CD8-positive, alpha-beta memory T cell (primary cell): ENCODE measurements at places on chromosomes 2 and 18. TPM values are rescaled to one million over a fixed set of nuclear protein-coding genes. Genes with fewer than 3 reads are reported as not detected.

DNA sequence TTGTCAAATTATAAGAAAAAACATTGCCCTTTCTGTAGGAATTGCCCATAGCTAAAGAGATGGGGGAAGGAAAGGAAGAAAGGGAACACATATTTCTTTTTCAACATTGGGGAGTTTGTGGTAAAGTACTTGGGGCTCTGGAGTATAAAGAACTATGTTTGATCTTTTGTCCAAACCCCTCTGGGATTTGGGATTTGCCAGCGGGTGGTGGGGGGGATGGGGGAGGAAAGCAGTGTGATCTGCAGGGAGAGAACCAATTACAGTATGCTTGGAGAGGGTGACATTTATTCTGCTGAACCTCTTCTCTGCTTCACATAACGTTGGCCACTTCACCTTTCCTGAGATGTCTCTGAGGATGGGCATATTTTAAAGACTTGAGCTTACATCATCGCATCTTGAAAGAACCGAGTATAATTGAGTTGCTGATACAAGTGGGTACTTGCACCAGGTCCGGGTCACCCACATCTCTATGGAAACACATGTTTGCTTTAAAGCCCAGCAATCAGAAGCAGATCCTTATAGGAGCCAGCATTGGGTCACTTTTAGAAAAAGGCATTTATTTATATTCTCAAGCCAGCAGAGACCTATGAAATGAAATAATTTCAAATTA, 73.1 kb downstream of the SPATS2L start:
- H3K4me1 ChIP-seq: peaks cover 39% of the 10 kb centered on the region
- no peak overlapping the region for H3K27ac ChIP-seq
- H3K36me3 ChIP-seq: no peaks in the 10 kb centered on the region

The AGXT gene
- not detected for total RNA-seq

GRCh38 chr2:208492069-208492468, 85.5 kb downstream of the PTH2R start:
- no peak for DNase-seq
- no peaks in the 10 kb centered on the region for H3K4me1 ChIP-seq
- no peak overlapping the region for H3K27ac ChIP-seq
- H3K4me3 ChIP-seq: no peak overlapping the region
- H3K27me3 ChIP-seq: no peaks in the 10 kb centered on the region
- no peaks in the 10 kb centered on the region for H3K36me3 ChIP-seq

The GAD1 gene
- 0.55 TPM for total RNA-seq

The FLACC1 gene
- 1.8 TPM for total RNA-seq

- no peak overlapping the region for H3K4me3 ChIP-seq
- peaks cover 32% of the 10 kb centered on the region for H3K4me1 ChIP-seq
- no peak overlapping the region for H3K27ac ChIP-seq
- no peak for DNase-seq
- H3K36me3 ChIP-seq: no peaks in the 10 kb centered on the region
Measured at GRCh38 chr2:64119369-64119768, 24.9 kb downstream of the PELI1 start.

GRCh38 chr2:195486987-195487644, 169.9 kb upstream of the SLC39A10 start:
- no peak for DNase-seq
- H3K36me3 ChIP-seq: no peaks in the 10 kb centered on the region
- H3K27me3 ChIP-seq: no peaks in the 10 kb centered on the region
- H3K27ac ChIP-seq: no peak overlapping the region

DNA sequence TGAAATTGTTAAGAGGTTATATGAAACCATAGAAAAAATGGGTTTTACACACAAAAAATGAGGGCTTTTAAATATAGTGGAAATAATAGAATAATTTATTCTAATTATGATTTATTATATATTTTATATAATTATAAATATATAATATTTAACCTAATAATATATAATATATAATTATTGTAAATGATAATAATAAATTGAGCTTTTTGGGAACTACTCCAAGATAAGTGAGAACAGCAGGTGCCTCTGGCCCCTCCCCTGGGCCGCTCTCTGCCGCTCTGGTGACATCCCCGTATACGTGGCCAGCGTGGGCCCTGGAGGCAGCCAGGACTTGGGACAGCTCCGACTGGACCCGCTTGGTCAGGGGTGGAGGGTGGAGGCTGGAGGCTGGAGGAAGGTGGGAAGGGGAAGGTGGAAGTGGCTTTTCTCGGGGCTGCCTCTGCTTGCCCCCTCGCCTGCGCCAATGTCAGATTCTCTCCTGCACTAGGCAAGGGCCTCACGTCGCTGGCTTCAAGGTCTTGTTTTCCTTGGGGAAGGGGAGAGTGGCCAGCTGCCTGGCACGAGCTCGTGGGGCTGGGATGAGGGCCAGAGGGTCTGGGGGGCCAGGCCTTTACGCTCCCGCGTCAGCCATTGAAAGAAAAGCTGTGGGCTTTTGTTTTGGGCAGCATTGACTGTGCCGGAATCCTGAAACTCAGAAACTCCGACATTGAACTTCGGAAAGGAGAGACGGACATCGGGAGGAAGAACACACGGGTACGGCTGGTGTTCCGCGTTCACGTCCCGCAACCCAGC, 54.8 kb downstream of the NFATC1 start:
- DNase-seq: no peak
- H3K4me1 ChIP-seq: no peaks in the 10 kb centered on the region
- no peak overlapping the region for H3K27ac ChIP-seq
- peaks cover 24% of the 10 kb centered on the region for H3K36me3 ChIP-seq

DNA sequence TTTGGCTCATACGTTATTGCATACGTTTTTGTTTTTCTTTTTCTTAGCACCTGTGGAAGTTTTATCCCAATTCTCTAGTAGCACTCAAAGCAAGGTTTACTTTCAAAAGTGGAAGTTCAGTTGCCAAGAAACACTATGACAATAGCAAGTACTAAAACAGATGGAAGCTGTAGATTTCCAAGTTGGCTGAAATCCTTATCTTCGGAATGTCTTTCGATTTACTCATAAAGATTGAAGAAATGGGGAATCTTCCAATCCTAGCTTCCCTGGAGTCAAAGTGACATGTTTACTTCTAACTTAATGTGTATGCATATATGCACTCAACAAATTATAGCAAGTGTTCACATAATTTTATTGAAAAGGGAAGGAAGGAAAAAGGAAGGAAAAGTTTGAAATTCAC, 307.4 kb downstream of the CTNNA2 start:
- H3K27me3 ChIP-seq: no peaks in the 10 kb centered on the region
- H3K4me1 ChIP-seq: no peaks in the 10 kb centered on the region
- no peak for DNase-seq

The ZNF385B gene
- not detected for total RNA-seq

- no peaks in the 10 kb centered on the region for H3K27me3 ChIP-seq
- H3K4me1 ChIP-seq: no peaks in the 10 kb centered on the region
- H3K4me3 ChIP-seq: no peak overlapping the region
- H3K36me3 ChIP-seq: no peaks in the 10 kb centered on the region
Measured at GRCh38 chr18:24791751-24792545, 331.5 kb downstream of the HRH4 start.

GRCh38 chr2:11406958-11407381, 59.0 kb downstream of the E2F6 start:
- H3K4me3 ChIP-seq: no peak overlapping the region
- no peaks in the 10 kb centered on the region for H3K4me1 ChIP-seq
- no peak for DNase-seq
- H3K27me3 ChIP-seq: no peaks in the 10 kb centered on the region

- no peaks in the 10 kb centered on the region for H3K4me1 ChIP-seq
- no peaks in the 10 kb centered on the region for H3K36me3 ChIP-seq
- no peak overlapping the region for H3K4me3 ChIP-seq
- H3K27ac ChIP-seq: no peak overlapping the region
- DNase-seq: no peak
- H3K27me3 ChIP-seq: peaks cover 3% of the 10 kb centered on the region
Measured at GRCh38 chr2:15668611-15669305, 77.1 kb downstream of the DDX1 start.

The PXDN gene
- total RNA-seq: 0.39 TPM

The TEX44 gene
- total RNA-seq: not detected
